Fibroblast of skin of right biceps (primary cell): ENCODE measurements at places on chromosomes 5 and 9.
A peak's percentile ranks its signal among the peaks of the same experiment; 100 is the strongest.

DNA sequence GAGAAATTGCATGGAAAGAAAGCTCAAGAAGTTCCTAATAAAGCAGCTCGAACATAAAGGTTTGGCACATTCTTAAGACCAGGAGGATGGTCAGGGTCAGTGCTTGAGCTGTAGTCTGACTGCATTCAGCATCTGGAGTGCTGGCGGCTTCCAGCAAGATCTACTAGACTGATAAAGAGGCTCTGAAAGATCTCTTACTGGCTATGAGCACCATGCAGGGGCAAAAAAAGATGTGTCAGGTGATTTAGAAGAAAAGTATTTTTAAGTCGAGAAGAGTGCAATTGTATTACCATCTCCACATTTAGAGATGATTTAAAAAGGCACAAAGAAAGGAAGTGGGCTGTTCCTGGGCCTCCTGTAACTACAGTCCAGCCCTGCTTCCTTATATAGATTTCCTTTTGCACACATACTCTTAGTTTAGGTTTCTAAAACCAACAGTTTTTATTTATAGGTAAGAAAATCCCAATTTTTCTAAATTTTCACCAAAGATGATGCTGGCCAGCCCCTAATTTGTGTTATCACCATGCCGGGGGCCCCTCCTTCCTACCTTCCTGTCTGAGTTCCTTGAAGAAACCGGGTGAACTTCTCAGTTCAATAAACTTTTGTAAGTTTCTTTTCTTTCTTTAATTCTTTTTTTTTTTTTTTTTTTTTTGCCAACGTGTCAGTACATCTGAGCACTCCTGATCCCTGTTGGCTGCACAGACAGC is 65.9 kb upstream of the PLPP1 start:
- peak; percentile 85 for DNase-seq

- DNase-seq, result peak; percentile 85
Measured at GRCh38 chr9:78676009-78676408, 379.1 kb downstream of the PSAT1 start.

DNA sequence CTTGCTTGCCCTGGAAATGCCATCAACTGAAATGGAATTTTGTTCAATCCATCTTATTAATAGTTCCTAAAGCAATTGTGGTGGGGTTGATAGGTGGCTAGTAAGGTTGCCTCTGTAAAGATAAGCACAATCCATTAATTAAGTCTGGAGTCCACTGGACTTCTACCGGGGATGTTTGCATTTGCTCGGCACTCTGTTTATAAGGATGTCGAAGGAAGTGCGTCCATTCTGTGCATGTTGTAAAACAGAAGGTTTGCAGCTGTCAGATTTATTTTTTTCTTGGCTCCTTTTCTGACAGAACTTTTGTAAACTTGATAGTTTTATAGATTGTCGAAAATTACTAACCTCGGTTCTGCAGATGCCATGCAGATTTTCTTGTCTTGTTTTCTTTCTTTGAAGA is 12.8 kb upstream of the TNFAIP8 start:
- DNase-seq, result no peak

- DNase-seq, result peak; percentile 96
Measured at GRCh38 chr5:181191526-181192336, 13.3 kb downstream of the TRIM7 start.

- peak; percentile 23 for DNase-seq
Measured at GRCh38 chr5:63247651-63248050, 669.0 kb downstream of the LRRC70 start.

GRCh38 chr5:180644129-180644824 is 5.1 kb downstream of the FLT4 start:
- no peak for DNase-seq

DNA sequence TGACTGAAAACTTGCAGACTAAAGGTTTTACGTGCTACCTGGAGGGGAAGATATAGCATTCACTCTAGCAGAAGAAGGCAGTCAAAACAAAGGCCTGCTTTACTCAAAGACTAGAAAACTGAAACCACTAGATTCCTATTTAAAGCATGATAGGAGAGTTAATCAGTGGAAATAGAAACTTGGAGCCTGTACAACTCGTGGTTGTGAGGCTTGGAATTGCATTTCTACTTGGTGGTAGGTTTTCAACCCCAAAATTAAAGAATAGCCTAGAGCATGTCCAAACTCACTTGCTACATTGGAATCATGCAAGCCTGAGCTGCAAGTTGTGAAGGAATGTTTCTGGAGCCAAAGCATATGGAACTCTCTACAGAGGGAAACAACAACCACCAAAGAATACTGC is 1526.4 kb upstream of the NUDT12 start:
- no peak for DNase-seq

DNA sequence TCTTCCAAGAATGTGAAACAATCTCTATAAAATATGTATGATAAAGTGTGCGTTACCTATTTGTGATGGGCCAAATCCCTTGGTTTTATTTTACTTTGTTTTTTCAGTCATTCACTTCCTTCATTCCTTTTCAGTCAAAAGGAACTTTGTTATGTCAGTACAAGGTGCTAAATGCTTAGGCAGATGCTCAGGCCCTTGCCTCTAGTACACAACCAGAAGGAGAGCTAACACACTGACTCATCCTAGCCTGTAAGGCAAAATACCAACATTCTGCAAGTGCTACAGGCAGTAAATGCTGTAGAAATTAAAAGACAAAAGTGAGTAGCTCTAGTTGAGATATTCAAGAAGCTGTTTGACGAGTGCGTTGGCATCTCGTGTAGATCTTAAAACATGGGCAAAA is 49.4 kb downstream of the TRPM6 start:
- DNase-seq, result no peak

GRCh38 chr9:136544548-136544963 is 1.3 kb downstream of the NOTCH1 start:
- peak; percentile 29 for DNase-seq

DNA sequence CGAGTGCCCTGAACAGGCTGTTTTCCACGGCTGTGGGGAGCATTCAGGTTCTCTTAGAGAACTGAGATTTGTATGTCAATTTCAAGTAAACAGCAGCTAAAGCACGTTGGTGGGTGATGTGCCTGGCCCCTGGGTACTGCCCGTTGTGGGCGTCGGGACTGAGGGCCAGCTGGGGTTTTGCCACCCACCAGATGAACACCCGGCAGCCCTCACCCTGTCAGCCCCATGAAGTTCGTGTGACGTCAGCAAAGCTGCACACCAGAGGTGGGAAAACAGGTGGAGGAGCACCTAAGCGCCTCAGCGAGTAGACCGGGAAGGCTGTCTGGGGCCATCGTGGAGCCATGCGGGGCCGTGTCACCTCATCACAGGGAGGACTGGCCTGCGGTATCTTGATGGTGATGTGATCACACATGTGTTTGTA is 9.2 kb downstream of the CEP72 start:
- no peak for DNase-seq

GRCh38 chr5:93193431-93194347 is 387.3 kb downstream of the NR2F1-AS1 start:
- peak; percentile 17 for DNase-seq

GRCh38 chr5:57675236-57675635 is 192.6 kb upstream of the ACTBL2 start:
- DNase-seq, result no peak

GRCh38 chr9:5326187-5326586 is 13.5 kb downstream of the RLN1 start:
- DNase-seq, result no peak

GRCh38 chr9:21144603-21145002 is 3.0 kb upstream of the IFNW1 start:
- no peak for DNase-seq

DNA sequence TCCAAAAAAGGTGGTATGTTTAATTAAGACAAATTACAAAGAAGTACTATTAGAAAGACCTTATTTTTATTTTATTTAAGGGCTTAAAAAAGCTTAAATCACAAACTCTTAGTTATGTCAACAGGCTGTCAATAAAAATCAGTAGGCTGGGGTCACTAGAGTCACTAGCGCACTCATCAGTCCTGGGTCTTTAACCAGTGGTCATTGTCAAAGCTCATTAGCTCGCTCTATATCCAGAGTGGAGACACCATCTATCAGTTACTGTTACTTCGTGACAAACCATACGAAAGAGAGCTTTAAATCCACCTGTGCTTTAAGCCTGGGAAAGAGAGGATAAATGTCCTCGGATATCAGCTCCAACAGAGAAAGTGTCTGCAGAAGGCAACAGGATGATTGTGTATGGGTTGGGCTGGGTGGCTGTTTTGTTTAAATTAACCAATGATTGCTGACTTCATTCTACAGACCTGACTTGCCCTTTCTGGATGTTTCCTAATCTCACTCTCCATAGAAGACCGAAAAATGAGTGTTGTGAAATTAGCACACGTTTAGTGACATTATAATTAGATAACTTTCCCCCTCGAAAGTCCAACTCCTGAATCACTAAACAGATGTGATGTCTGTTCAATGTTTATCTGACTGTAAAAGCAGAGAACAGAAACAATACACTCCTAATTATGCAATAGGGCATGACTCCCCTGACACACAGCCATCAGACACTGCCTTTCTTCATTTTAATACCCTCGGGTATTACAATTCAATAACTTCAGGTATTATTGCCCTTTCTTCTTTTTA is 123.6 kb upstream of the TNPO1 start:
- DNase-seq, result no peak

- peak; percentile 96 for DNase-seq
Measured at GRCh38 chr5:16894236-16895057, 41.6 kb downstream of the MYO10 start.

- no peak for DNase-seq
Measured at GRCh38 chr5:146796144-146796543, 82.4 kb downstream of the PPP2R2B start.

- DNase-seq, result peak; percentile 14
Measured at GRCh38 chr9:105439428-105439827, 8.4 kb upstream of the FSD1L start.

DNA sequence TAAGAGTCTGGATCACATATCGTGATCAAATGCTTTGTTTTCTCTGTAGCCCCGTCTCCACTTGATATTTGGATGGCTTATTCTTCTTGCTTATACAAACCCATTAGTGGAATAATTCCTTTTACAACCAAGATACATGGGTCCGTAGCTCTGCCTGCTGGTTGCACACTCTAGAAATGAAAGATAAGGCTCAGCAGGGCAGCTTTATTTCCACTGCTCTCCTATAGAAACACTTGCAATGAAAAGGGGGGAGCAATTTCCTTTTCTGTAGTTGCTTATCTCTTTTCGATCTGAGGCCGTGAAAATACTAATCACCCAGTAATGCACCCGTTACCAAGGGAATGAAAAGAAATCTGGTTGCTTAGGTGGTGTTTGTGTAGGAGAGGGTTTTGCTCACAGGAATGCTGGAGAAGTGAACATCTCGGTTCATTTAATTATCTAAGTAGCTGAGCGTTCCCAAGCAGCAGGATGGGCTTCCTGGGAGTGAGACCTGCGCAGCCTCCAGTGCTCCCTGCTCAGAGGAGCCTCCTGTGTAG is 131.7 kb downstream of the ADAMTS16 start:
- DNase-seq, result peak; percentile 44

GRCh38 chr5:53490747-53491146 is 10.3 kb downstream of the FST start:
- peak; percentile 76 for DNase-seq

DNA sequence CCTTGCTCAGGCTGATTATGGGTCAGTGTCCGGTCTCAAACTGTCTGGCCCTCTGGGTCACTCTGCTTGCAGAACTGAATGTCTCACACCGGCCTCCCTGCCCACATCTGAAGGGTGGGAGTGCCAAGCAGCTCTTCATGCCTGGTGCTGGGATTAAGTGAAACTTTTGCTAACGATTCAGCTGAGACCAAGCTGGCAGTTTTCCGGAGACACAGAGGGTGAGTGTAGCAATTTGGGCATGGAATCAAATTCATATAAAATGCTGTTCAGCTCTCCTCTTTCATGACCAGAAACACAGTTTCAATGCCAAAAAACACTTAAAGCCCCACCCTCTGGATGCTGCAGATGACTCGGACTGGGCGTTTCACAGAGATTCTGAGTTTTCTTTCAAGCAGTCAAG is 207.5 kb downstream of the NXNL2 start:
- DNase-seq, result peak; percentile 67

DNA sequence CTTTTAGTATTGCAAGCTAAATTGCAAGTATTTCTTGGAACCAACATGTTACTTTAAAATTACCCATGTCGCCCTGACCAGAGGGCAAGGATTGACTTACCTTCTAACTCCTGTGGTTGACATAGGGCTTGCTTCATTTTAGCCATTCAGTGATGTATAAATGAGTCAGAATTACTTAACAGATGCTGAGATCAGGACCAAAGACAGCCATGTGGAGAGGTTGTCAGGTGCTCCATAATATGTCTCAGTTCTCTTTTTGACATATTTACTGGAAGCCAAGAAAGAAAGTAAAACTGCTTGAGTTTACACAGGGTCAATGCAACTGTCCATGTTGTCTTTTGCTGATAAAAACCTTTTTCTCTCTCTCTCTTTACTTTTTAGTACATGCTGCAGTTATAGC is 33.2 kb downstream of the F2RL2 start:
- DNase-seq, result no peak

DNA sequence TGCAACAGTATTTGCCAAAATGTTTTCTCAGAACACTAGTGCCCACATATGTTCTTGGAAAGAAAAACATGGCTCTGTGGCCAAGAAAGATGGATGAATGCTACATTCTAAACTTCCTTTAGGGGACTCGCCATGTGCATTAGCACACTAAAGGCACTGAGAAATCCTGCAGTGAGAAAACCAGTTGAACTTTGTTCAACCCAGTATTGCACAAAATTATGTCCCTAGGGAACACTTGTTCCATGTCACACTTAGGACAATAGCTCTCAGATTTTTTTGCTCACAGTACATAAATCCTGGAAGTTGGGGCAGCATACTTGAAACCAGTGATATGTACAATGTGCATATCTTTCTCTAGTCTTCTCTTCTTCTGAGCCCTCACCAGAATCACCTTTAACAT is 96.6 kb downstream of the ADRB2 start:
- no peak for DNase-seq

DNA sequence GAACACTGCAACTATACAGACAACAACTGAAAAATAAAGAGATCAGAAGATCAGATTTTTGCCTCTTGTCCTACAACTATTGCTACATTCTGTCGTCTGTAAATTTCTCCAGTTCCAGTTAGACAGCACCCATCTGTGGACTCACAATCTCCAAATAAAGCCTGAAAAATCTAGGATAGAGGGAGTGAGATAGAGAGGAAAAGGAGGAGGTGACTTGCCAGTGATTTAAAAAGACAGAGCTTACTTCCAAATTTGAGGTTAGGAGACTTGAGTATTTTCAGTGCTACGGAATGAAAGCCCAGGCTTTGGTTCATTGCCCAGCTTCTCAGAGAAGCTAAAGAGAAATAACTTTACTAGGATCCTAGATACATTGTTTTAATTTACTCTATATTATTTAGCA is 63.6 kb downstream of the PTCD2 start:
- DNase-seq, result no peak

GRCh38 chr9:136609838-136610311 is 52.8 kb upstream of the EGFL7 start:
- DNase-seq, result no peak

GRCh38 chr5:149489605-149490037 is 61.6 kb downstream of the CSNK1A1 start:
- peak; percentile 80 for DNase-seq

DNA sequence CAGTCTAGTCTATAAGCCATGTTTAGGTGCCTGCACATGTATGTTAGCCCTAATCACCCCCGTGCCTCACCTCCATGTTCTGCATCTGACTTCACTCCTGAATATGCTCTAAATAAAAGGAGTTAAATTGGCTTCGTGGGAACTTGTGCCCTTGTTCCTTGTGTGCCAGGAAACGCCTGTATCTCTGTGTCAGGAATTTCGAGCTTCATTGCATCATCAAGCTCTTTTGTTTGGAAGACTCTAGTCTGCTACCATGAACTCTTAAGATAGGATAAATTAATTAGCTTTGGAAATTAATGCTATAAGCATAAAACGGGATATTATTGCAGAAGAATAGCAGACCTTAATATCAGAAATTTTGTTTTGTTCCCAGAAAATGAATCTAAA is 99.2 kb downstream of the ADCY2 start:
- DNase-seq, result no peak
